ENCODE measurements at places on chromosomes 1 and 21.
A peak's percentile ranks its signal among the peaks of the same experiment; 100 is the strongest.

GRCh38 chr1:92705446-92705845, 79.5 kb downstream of the EVI5 start:
- DNase-seq = no peak

GRCh38 chr1:201955729-201956143, 433 bp downstream of the TIMM17A start:
- DNase-seq = no peak

DNA sequence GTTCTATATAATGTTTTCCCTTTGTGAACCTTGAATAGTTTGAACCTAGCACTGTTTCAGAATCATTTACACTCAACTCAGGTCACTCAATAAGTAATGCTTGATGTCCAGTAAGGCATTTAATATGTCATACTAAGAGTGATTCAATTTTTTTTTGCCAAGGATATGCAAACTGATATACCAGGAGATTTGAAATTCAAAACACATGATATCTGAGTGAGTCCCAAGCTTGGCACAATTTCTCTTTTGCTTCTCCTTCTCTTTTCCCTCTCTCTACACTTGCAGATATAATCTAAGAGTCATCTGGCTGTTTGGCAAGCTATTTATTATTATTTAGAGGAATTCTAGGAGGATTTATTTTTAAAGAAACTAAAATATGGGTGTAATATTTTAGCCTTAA, 61.6 kb upstream of the SPAG17 start:
- DNase-seq = no peak

DNA sequence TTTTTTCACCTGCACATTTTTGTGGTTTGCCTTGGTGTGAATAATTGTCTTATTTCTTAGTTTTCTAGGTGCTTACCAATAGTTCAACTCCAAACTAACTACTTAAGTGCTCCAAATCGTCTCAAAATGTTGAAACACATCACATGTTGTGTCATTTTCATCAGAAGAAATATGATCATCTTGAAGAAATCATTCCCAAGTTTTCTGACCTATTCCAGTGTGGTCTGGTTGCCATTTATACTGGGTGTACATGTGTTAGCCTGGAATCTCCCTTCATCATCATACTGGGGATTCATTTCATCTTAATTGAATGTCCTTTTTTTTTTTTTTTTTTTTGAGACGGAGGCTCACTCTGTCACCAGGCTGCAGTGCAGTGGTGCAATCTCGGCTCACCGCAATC, 67.0 kb downstream of the EIF2B3 start:
- DNase-seq = no peak

GRCh38 chr1:24206516-24207394, 19.7 kb upstream of the IFNLR1 start:
- DNase-seq = no peak

DNA sequence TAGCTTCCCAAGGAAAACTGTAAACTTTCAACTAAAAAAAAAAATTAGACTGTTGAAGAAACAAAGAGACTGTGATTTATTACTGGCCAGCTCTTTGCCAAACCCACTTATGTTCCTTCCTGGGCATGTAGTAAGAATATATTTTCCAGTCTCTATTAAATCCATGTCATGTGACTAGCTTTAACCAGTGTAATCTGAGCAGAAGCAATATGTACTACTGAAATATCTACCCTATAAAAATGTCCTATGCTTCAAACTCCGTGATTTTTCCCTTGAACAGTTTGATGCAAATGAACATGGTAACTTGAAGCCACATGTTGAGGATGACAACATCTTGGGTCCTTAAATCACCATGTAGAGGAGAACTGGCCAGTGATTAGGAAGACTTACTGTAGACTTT, 144.5 kb downstream of the NTMT2 start:
- DNase-seq = no peak

- no peak for DNase-seq
Measured at GRCh38 chr1:180562640-180563025, 3.9 kb downstream of the OVAAL start.

DNA sequence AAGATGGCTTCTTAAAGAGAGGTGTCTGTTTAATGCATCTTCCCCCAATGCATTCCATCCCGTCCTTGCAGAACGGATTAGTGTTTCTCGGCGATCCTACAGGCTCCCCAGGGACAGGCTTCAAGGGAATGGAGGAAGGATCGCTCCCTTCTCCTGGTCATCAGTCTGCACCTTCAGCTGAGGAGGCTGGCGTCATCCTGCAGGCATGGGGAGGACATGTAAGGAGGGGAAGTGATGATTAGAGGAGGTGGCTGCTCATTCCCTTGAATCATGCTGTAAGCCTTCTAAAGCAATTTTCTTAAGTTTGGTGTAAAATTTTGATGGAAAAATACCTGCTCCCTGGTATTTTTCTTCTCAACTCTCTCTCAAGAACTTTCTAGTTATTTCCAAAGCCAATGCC, 603.6 kb downstream of the NPHP4 start:
- no peak for DNase-seq

- DNase-seq = no peak
Measured at GRCh38 chr1:52098139-52098871, 42.2 kb downstream of the BTF3L4 start.

DNA sequence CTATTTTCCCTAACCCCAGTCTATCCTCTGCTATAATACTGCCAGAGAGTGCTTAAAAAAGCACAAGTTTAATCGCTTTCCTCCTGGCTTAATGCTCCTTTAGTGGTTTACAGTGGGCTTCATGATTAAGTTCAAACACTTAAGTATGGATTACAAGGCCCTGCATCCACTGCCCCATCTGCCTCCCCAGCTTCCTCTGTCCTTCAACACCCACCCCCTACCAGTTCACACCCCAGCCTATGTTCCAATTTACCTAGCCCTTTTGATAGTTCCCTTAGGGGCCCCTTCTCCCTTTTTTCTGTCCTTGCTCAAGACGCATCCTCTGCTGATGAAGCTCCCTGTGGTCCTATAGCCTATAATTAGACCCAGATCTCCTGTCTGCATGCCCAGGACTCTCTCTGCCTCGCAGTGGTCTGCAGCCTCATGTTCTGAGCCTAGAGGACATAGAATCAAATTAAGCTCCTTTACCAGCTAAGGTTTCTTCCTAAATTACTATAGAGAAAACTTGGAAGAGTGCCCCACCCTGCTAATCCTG, 212.5 kb downstream of the FGGY start:
- DNase-seq = no peak

GRCh38 chr21:37970548-37970947, 54.3 kb upstream of the KCNJ6 start:
- no peak for DNase-seq

- peak; percentile 49 for DNase-seq
Measured at GRCh38 chr1:61056573-61057439, 25.6 kb upstream of the NFIA start.

DNA sequence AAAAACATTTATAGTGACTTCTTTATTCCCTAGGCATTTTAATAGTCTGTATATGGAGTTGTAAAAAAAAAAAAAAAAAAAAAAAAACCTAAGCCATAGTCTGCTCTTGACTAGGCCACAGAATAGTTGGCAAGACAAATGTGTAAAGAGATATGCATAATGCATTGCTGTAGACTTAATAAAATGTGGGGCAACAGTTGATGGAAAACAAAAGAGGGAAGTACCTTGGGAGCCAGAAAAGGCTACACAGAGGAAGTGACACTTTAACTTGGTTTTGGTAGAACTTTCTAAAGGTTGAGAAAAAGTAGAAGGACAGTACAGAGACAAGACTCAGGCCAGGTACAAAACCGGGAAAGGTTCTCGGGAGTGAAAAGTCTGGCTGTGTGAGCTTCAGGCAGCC, 802.9 kb upstream of the ADAMTS5 start:
- no peak for DNase-seq

- DNase-seq = no peak
Measured at GRCh38 chr1:25529518-25530185, 13.8 kb upstream of the LDLRAP1 start.

DNA sequence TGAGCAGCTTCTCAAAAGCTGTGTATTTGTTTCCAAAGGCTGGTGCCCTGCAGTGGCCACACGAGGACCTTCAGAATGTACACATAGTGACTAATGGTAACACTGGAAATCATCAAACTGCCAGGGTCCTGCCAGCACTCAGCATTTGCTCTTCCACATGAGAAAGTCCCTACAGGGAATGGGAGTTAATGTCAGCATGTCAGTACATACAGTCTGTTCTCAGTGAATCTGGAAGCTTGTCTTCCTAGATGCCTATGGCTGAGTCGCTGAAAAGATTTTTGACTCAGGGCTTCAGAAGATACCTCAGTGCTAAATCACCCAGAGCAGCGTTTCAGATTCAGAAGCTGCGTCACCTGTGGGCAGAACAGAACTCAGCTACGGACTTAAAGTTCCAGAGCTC, 108.2 kb downstream of the CDC7 start:
- no peak for DNase-seq

DNA sequence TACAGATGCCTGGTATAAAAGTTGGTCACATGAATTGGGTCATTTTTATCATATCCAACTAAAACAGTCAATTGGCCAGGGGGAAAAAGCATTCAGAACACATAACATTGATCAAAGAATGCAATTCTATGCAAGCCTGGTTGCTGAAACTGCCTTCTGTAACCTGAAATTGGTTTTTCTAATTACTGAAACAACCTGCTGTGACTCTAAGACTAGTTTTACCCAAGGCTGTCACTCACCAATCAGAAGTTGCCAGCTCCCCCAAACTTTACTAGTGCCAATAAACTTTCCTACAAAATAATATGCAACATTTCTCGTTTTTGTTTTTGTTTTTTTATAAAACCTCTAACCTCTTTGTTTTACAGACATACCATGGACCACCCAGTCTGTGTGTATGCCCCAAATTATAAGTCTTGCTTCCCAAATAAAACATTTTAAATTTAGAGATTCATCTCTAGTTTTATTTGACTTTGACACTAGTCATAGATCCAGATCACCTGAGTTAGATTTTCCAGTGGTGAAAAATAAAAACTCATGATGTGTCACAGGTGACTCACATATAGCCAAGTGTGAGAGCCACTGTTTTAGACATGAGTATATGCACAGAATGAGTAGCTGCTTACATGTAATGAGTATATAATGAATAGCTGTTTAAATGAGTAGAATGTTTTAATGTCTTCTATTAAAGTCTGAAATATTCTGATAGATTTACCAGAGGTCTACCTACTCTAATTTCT, 64.2 kb upstream of the CR2 start:
- no peak for DNase-seq

DNA sequence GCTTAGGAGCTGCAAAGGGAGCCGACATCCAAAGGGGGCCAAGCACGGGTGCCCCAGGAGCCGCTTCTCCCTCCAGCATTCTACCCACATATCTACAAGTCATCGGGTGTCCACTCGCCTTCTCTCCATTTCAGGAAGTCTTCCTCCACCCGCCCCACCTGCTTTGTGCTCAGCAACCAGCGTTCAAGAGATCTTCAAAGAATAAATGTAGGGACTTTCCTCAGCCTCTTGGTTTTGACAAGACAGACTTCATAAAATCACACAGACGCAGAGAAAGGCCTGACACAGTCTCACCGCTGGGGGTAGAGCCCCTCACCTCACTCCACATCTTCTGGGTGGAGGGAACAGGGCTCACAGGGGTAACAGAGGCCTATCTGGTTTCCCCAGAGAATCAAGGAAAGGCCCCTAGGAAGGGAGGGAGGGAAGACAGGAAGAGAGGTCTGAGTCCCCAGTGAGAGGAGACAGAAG, 49.5 kb downstream of the SSBP3 start:
- peak; percentile 49 for DNase-seq

- no peak for DNase-seq
Measured at GRCh38 chr1:228983661-228984060, 248.4 kb downstream of the RHOU start.

GRCh38 chr1:32874860-32875752, 4.4 kb upstream of the FNDC5 start:
- DNase-seq = no peak

GRCh38 chr1:47491341-47491753, 53.5 kb downstream of the FOXD2 start:
- DNase-seq = no peak

DNA sequence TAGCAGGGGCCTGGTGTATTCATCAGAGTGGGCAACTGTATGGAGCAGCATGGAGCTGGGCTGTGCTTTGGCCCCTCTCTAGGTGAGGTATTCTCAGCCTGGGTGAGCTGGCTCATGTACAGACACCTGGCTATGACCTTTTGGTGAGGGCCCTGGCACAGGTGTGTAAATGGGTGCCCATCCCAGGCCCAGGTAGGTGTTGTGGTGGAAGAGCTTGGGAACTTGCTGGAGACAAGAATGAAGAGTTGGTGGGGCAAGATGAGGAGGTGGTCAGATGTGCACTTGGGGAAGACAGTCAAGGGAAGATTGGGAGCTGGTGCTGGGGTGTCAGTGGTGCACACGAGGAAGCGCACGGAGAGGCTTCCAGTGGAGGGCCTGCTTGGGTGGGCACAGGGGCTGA, 95.5 kb downstream of the TRIM11 start:
- no peak for DNase-seq

DNA sequence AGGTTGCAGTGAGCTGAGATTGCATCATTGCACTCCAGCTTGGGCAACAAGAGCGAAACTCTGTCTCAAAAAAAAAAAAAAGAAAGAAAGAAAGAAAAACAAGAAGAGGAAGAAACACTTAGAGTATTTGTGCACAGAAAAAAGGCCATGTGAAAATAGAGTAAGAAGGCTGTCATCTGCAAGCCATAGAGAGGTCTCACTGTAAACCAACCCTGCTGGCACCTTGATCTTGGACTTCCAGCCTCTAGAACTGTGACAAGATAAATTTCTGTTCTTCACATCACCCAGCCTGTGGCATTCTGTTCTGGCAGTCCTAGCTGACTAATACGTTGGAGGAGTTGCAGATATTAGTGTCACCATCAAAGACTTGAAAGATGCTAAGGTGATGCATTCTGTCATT, 12.1 kb upstream of the ZDHHC18 start:
- no peak for DNase-seq

GRCh38 chr1:54865238-54866073, 21.5 kb downstream of the DHCR24 start:
- DNase-seq = no peak

DNA sequence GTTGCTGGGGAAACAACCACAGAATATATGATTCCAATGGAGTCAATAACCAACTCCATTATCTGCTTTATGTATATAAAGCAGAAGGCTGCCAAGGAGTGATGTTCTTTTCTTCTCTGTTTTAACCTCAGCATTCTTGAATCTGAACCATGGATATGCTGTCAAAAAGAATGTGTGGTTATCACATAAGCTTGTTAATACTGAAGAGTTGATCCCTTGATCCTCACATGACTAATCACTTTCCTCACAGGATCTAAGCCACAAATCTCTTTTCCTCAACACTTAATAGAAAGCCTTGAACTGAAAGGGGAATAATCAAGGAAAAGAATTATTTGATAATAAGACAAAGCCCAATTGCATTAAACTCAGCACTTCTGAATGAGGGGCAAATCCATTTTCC, 271.3 kb upstream of the KIAA0040 start:
- DNase-seq = no peak

DNA sequence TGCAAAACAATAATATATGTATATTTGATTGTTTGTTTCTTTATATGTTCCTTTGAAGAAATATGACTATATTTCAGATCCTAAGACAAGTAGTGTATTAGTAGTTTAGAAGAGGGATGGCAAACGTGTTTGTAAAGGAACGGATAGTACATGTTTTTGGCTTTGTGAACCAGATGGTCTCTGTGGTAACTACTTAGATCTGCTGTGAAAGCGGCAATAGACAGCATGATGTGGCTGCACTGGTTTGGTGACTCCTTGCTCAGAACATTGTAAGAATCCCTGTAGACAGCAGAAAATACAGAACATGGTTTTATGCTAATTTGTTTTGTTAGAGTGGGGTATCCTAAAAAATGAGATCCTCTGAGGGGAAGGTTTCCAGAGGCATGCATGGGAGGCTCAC, 3.1 kb downstream of the ACADM start:
- no peak for DNase-seq

GRCh38 chr1:67615886-67616285, 69.1 kb upstream of the GADD45A start:
- no peak for DNase-seq
